Ascending aorta (tissue), 2 donors: ENCODE measurements at places on chromosomes 2 and 18. TPM values are rescaled to one million over a fixed set of nuclear protein-coding genes. Genes with fewer than 3 reads are reported as not detected.

Gene VSNL1
- total RNA-seq, result not detected

DNA sequence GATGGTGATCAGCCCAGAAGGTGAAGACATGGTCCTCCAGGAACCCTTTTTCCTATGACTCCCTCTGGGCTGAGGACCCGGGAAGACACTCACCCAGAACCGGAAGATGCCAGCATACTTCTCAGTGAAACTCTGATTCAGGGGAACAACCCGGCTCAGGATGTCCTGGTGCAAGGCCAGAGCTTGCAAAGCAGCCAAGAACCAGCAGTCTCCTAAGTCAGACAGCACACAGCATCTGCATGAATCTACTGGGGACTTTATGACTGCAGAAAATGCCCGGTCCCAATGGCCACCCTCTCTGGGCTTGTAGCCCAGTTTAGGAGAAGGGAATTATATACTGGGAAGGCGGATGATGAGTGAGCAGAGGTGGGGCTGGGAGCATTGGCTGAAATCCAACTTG is 15.3 kb downstream of the CAPN14 start:
- DNase-seq, result no peak

DNA sequence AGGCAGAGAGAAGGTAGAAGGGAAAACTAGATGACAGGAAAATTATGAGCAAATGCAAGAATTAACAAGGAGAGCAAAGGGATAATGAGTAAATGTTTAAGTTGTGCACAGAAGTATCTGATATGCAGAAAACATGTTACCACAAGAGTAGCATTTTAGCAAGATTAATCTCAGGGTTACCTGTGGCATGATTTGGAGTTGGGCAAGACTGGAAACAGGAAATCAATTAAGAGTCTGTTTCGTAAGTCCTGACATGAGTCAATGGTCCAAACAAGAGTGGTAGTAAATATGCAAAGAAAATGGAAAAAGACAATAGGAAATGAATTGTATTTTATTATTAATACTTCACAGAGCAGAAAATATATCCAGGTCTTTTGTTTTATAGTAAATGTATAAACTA is 17.3 kb upstream of the MTX2 start:
- no peak for DNase-seq

Gene EIPR1
- total RNA-seq, result 14.5 TPM

DNA sequence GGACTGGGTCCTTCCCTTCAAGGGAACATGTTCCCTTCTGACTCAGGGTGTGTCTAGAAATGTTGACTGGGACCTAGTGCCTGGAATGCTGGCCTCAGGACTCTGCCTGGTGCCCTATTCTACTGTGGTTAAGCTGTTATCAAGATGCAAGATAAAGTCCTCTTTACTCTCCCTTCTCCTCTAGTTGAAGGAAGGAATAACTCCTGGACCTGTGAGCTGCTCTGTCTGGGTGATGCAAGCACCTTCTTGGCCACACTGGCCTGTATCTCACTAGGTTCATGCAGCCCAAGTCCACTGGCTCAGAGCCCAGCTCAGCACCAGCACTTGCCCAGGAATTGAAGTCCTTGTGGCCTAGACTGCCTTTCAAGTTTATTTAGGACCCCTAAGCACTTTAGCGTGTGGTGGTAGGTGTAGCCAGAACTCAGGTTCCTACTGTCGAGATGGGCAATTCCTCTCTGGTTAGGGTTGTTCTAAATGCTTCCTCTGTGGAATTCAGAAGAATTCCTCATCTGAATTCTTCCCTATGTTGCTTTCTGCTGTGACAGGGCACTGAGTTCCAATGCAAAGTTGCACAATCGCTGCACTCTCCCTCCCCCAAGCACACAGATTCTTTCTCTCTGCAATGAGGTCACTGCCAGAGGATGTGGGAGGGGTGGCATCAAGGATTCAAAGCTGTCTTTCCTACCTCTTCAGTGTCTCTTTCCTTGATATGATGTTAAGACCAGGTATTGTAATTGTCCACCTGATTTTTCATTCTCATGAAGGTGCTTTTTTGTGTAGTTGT is 54.7 kb downstream of the VWC2L start:
- no peak for DNase-seq

DNA sequence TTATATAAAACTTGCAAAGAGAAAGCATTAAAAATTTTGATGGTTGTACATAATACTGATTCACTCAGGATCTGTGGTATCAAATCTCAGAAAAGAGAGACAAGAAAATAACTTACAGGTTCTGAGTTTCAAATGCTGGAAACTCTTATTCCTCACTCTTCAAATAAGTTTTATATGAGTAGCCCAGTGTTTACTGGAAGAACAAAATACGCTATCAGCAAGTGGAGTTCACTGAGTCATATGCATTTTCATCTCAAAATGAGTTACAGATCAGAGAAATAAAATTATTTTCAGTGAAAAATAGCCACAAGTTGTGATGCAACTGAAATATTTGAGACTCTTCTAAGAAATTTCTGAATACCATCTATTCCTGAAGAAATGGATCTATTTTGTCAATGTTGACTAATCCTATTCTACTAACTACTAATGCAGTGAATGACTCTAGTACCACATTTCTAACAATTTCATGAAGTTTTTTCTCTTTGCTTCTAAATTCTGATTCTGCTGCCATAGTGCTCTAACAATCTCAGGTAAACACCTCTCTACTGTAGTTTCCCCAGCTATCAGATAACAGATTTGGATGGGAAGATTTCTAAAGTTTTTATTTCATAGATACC is 391.7 kb downstream of the ZEB2 start:
- DNase-seq, result no peak

- DNase-seq, result no peak
Observed at GRCh38 chr2:43175020-43175441, 51.4 kb downstream of the ZFP36L2 start.

- no peak for DNase-seq
Observed at GRCh38 chr2:128090575-128090944, 440 bp upstream of the UGGT1 start.

Gene GPN1
- total RNA-seq, result 13.1 TPM

GRCh38 chr2:183000846-183001245 is 37.4 kb downstream of the NCKAP1 start:
- DNase-seq, result no peak

GRCh38 chr2:177211169-177211568 is 1.4 kb upstream of the HNRNPA3 start:
- DNase-seq, result no peak

- DNase-seq, result no peak
Observed at GRCh38 chr2:48946449-48947048, 191.0 kb upstream of the LHCGR start.

GRCh38 chr2:5695654-5696403 is 3.6 kb downstream of the SOX11 start:
- no peak for DNase-seq

DNA sequence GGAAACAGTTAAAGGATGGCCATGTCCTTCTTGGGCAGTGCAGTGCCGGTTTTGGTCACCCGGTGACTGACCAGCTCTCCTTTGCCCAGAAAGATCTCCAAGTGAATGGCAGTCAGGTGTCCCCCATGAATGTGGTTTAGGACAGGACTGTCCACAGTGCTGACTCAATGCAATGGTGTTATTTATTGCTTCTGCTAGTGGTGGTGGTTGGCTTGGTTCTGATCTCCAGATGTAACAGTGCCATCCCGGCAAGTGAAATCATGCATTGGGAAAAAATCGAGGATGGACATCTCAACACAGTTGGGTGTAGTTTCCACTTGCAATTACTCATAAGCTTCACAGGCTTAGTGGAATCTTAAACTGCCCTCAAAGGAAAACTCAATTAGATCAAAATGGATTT is 81.9 kb downstream of the TGOLN2 start:
- DNase-seq, result no peak
